Karpas-422 (cell line): ENCODE measurements at places on chromosomes 2 and 18. TPM values are rescaled to one million over a fixed set of nuclear protein-coding genes. Genes with fewer than 3 reads are reported as not detected.

GRCh38 chr2:113891265-113891959 lies 1.5 kb downstream of the ACTR3 start:
- no peak for DNase-seq

Gene RTP5
- not detected in 2 replicates for total RNA-seq

- no peak for DNase-seq
Measured at GRCh38 chr2:13628122-13628521, 911.4 kb downstream of the TRIB2 start.

DNA sequence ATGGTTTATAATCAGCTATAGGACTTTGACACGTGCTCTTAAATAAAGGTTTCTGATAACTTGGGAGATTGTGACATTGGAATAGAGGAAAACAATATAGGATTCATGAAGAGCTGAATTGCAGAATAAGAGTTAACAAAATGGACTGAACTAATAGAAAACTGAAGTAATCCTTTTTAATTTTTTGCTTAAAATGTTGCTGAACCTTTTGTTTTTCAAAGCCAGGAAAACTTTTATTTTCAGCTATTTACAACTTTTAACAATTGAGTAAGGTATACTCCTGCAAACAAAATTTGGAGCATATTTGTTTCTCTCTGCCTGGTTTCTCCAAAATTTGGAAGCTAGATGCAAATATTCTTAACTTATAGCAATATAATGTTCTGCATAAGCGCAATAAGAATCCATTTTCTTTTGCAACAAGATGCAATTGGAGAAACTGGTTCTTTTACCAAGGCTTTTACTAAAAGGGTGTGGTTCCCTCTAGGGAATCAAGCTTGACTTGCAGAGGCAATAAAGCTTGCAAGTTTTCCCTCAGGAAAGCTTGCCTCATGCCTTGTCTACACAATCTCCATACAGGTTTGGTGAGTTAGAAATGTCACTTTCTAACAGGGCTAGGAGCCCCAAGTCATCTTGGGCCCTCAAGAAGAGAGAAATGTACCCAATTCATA lies 10.3 kb upstream of the PDK1 start:
- DNase-seq, result no peak

GRCh38 chr2:135208016-135208415 lies 155.9 kb downstream of the RAB3GAP1 start:
- no peak for DNase-seq

Gene MALL
- total RNA-seq, result not detected in 2 replicates

Gene LRRC30
- total RNA-seq, result not detected in 2 replicates

- DNase-seq, result no peak
Measured at GRCh38 chr2:88810488-88810887, 119.0 kb downstream of the RPIA start.
